ENCODE measurements at places on chromosomes 12 and 14.

DNA sequence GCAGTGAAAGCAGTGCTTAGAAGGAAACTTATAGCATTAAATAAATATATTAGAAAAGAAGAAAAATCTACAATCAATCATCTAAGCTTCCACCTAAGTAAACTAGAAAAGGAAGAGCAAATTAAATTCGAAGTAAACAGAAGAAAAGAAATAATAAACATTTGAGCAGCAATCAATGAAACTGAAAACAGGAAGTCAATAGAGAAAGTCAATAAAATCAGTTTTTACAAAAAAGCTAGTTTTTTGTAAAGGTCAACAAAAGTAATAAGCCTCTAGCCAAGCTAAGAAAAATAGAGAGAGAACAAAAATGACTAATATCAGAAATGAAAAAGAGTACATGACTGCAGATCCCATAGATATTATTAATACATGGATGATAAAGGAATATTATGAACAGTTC is 34.2 kb upstream of the KTN1 start:
- DNase-seq: no peak

DNA sequence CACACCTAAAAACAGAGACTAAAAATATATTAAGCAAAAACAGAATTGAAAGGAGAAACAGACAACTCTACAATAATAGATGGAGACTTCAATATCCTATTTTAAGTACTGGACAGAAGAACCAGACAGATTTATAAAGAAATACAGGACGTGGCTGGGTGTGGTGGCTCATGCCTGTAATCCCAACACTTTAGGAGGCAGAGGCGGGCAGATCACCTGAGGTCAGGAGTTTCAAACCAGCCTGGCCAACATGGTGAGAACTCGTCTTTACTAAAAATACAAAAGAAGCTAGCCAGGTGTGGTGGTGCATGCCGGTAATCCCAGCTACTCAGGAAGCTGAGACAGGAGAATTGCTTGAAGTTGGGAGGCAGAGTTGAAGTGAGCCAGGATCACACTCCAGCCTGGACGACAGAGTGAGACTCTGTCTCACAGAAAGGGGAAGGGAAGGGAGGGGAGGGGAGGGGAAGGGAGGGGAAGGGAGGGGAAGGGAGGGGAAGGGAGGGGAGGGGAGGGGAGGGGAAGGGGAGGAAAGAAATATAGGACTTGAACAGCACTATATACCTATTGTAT is 53.0 kb downstream of the CDK17 start:
- DNase-seq: no peak

GRCh38 chr14:24806061-24806678 is 172.2 kb upstream of the GZMB start:
- peak; percentile 31 for DNase-seq

DNA sequence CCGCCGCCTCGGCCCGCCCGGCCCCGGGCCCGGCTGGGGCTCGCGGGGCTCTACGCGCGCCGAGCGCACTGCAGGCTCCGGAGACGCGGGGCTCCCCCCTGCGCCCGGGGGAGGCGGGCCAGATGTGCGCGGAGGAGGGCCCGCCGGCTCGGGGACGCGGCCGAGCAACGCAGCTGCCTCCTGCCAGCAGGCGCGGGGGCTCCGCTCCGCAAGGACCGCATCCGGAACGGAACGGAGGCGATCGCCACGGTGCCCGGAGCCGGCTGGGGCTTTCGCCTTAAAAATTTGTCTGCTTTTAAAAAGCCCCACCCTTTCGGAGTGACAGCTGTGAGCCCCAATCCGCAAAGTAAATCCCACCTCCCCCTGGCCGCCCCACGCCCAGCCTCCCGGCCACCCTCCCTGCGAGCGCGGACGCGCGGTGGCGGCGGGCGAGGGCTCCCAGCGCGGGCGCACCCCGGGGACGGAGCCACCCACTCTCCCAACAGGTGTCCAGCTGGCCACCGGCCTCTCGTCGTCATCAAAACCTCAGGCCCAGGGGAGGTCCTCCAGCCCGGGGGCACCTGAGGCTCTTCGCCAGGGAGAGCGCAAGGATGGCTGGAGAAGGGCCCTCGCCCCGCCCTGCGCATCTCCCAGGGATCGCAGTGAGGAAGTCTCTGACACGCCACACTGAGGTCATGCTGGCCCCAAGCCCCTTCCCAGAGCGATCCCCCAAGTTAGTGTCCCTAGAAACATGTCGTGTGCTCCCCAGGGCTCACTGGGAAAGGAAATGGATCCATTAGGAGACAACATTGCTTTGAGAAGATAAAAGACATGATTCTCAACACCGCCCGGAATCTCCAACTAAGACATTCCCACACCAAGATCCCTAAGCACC is at the start of gene TMEM132D:
TSS of gene TMEM132D (minus strand) at position 70 of the 874 bp plus-strand sequence.
- DNase-seq: peak; percentile 19

GRCh38 chr14:101467181-101467926 is 93.9 kb upstream of the DIO3 start:
- no peak for DNase-seq

GRCh38 chr14:105439710-105440553 is 20.3 kb downstream of the MTA1 start:
- DNase-seq: no peak

DNA sequence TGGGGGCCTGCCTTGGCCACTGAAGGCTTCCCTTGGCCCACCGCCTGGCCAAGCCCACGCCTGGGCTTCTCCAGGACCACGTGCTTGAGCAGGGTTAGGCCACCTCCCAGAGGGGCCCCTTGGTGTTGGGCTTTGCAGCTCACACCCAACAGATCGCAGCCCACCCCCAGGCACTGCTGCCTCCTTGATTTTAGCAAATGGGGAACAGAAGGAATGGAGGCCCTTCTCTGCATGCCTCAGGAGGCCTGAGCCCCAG is 23.3 kb downstream of the RAB35 start:
- DNase-seq: no peak

GRCh38 chr12:70920251-70920851 is at the start of gene PTPRR:
Gene PTPRR, minus strand, starts transcription at chr12:70920738. Its CDS starts 348 bp downstream, at chr12:70920390.
- DNase-seq: no peak

GRCh38 chr12:8547645-8548044 is 6.9 kb upstream of the CLEC4E start:
- no peak for DNase-seq

GRCh38 chr12:64470495-64470894 is 18.6 kb downstream of the TBK1 start:
- DNase-seq: no peak

DNA sequence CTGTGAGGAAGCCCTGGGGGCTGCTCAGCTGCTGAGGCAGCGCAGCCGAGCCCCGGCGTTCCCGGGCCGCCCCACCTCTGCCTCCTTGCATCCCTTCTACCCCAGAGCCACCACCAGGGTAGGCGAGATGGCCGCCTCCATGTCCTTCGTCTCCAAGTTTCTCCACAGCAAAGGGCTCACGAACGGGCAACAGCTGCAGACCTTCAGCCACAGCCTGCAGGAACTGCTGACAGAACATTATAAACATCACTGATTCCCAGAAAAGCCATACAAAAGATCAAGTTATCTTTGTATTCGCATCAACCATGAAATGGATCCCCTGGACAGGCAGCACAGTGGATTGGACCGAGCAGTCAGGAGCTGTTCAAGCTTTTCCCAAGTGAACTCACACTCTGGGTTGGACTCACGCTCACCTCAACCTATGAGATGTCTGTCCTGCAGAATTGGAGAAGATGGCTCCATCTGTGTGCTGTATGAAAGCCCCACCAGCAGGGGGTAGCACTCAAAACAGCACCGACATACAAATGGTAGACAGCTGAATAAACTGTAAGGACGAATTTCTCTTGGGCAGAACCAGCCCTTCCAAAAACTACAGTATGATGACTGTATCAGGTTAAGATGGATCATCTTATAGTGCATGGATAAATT is 19.4 kb upstream of the A2M start:
- DNase-seq: no peak

- no peak for DNase-seq
These were observed 310.1 kb downstream of the ETNK1 start for GRCh38 chr12:22935090-22935489.

GRCh38 chr12:125533434-125534029 is 468.3 kb downstream of the AACS start:
- peak; percentile 5 for DNase-seq

DNA sequence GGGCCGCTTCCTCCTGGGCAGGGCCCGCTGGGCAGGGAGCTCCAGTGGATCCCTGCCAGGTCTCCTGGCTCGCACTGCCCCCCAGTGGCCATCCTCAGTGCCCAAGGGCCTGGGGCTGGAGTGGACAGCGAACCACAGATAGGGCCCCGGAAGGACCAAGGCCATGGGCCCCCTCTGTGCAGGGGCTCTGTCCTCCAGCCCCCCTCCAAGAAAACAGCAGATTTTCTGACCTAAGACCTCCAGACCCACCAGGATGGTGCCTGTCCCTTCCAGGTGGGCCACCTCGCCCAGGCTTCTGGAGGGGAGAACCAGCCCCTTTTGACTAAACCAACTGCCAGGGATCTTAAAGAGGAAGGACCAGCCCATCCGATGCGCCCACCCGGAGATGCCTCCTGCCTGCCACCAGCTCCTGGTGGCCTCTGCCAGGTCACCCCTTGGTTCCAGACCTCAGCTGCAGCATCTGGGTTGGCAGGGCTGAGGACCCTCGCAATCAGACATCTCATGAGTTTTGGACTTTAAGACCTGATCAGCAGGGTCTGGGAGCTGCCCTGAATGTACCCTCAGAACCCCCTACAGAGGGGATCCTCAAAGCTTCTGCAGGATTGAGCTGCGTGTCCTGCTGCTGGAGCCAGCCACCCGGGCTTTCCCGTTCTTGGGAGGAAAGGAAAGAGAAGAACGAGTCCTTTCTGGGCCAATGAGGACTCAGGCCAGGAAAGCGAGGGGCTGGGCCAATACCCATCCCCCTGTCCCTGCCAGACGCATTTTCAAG is 325.8 kb upstream of the DIO3 start:
- DNase-seq: no peak

GRCh38 chr12:87923361-87923760 is 105.8 kb downstream of the C12orf50 start:
- DNase-seq: no peak

DNA sequence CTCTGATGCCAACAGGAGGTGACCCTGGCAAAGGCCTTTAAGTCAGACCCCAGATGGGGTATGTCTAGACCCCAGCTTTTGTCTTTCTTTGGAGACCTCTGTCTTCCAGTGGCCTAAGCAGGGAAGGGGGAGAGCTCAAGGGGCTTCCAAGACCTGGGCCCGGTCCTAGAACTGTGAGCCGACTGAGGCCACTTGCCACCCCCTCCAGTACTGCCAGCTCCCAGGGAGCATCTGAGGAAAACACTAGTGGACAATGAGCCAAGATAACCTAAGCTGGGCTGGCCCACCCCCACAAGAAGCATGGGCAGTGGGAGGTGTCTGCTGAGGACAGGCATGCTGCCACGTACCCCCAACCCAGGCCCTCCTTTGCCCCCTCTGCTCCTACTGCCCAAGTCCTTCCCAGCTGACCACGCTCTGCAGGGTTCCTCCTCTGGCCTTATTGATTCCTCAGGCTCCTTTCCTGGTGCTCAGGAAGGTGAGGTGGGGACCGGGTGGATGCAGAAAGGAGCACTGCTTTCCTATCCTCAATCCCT is 21.1 kb downstream of the VDR start:
- DNase-seq: no peak

- no peak for DNase-seq
These were observed 1108.6 kb downstream of the LRFN5 start for GRCh38 chr14:42715316-42715715.

DNA sequence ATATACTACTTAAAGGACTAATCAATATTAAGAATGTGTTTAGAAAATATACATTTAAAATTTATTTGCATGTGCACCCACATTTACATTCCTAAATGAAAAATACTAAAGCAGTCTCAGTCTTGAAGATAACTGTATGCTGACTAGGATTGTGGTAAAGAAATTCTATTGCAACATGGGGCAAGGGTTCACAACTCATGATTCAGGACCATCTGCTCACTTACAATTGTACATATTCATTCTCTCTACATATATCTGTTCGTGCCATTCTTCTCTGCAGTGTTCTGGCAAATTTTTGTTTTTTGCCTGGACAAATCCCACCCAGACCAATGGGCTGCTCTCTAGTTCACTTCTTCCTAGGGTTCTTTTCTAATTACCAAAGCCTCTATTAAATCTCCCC is 417.2 kb upstream of the NOVA1 start:
- no peak for DNase-seq

DNA sequence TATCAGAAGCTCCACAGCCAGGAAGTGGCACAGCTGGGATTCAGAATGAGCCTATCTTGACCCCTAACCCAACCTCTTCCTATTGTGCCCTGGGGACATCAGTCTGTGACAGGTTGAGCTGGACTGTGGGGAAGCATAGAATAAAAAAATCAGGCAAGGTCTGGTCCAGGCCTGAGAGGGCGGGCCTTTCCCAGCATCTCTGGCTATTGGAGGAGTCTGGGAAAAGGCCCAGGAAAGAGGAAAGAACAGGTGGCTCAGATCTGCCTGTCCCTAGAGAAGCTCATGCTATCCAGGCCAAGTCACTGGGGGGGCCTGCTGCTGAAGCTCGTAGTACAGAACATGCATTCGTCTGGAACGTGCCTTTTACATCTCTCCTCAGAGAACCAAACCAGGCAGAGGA is 100.5 kb downstream of the PPM1H start:
- DNase-seq: no peak

GRCh38 chr12:68915055-68915454 is 17.9 kb downstream of the CPM start:
- DNase-seq: no peak

DNA sequence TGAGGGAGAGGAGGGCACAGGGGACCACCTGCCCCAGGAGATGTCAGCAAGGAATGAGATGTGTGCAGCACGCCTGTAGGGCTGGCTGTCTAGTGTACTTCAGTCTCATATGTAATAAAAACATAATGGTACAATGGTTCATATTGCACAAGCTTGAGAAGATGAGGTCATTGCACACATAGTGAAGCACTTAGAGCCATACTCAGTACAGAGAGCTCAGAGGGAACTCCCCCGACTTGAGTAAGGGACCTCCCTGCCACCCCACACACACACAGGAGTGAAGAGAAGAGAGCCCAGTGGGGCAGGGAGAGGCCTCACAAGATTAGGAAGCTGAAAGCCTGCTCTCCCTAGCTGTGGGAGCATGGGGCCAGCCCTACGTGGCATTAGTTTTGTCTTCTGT is 61.5 kb downstream of the SLC6A12 start:
- no peak for DNase-seq

- DNase-seq: no peak
These were observed 27.7 kb upstream of the CALM1 start for GRCh38 chr14:90368946-90369721.

GRCh38 chr12:78204926-78205325 is 374.2 kb downstream of the NAV3 start:
- DNase-seq: no peak

DNA sequence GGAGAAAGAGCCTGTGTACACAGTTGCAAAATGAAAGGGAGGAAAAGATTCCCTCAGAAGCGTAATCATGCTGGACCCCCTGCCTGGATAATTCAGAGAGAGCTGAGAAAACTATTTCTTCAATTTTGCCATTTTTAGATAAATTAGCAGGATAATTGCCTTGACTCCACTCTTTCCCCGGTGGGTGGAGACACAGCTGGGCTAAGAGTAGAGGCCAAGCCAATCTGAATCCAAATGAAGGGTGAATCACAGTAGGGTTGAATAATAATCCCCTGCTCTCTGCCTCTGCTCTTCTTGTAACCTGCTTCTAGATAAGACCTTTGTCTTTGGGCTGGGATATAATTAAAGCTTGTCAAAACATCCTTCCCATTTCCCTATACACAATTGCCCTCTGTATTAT is 150.1 kb downstream of the CAPZA3 start:
- no peak for DNase-seq

- no peak for DNase-seq
These were observed 222.5 kb upstream of the CNTN1 start for GRCh38 chr12:40469736-40470135.

All from NCI-H1930 (cell line).